Hematopoietic multipotent progenitor cell treated with erythropoietin and hydrocortisone succinate and interleukin-3 and kit ligand, for 17 days (in vitro differentiated cells): ENCODE measurements at places on chromosomes 11 and 22.
A peak's percentile ranks its signal among the peaks of the same experiment; 100 is the strongest.

DNA sequence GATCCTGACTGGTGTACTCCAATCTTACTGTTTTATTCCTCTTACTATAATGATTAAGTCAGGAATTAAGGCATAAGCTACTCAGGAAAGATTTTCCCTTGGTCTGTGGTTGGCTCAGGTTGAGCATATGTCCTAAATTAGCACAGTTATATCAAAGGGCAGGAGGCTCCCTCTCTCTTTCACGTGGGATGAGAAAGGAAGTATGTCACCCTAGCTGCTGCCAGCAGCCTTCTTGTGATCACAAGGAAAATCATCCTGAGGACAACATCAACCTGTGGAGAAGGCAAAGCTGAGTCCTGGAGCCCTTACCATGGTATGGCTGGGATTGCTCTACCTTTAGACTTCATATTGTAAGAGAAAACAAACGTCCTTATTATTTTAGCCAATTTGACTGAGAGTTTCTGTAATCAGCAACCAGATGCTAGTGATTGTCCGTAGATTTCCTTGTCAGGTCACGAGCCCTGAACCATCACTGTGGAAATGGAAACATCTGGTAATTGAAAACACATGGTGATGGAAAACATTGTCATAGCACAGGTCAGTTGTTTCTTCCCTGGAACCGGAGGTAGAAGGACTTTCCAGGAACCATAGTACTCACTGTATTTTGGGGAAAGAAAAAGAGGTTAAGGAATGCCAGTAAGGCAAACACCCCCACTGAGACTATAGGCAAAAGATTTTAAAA lies 40.6 kb upstream of the DEUP1 start:
- no peak for DNase-seq

GRCh38 chr11:133164986-133165385 lies 367.3 kb downstream of the OPCML start:
- DNase-seq = no peak

- no peak for DNase-seq
These were observed 164.4 kb upstream of the DDI1 start for GRCh38 chr11:103871923-103872551.

DNA sequence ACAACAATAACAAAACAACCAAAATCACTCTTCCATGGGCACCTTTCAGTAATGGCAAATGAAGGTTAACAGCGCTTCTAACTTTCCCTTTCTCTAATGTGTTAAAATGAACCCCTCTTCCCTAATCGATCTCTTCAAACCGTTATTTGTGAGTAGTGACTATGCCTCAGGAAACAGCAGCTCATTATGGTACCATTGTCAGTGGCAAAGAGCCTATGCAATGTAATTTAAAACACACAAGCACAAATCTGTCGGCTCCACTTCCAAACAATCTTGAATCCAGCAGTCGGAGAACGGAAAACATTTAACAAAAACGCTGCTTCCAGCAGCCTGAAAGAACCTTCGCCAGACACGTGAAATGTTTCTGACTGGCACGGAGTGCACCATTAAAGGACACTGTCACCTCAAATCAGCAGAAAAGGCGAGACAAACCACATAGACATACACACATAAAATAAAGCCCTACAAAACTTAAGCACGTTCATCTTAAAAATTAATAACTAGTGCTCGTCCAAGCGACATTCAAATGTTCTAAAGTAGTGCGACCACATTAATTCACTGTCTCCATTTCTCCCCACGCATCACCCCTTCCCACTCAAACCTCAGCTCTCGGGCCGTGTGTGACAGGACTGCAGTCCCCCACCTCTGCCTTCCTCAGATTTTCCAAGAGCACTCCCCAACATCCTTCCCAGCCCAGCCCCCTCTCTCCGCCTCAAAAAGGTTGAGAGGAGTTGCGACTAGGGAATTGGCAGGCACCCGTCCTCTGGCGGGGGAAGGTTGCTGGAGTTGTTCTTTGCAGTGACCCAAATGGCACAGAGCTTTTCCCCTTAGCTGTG lies 748 bp downstream of the RAB30 start:
- DNase-seq = peak; percentile 19

DNA sequence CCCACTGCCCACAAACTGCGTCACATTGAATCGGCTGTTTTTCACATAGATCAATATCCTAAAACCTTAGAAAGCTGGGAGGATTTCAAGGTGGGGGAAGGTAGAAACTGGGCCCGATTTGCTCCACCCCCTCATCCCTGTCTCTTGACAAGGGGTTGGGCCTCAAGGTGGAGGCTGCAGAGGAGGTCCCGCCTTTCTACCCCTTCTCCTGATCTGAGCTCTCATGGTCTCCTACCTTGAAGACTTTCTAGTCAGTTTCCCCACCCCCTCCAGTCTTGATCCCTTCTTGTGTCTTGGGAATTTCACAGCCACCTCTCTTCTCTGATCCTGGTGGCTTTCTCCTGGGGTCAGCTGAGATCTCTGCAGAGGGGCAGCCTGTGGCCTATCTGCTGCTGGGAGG lies 4.5 kb upstream of the STARD10 start:
- no peak for DNase-seq

GRCh38 chr11:84398017-84398626 lies 1112.0 kb upstream of the CCDC90B start:
- no peak for DNase-seq

DNA sequence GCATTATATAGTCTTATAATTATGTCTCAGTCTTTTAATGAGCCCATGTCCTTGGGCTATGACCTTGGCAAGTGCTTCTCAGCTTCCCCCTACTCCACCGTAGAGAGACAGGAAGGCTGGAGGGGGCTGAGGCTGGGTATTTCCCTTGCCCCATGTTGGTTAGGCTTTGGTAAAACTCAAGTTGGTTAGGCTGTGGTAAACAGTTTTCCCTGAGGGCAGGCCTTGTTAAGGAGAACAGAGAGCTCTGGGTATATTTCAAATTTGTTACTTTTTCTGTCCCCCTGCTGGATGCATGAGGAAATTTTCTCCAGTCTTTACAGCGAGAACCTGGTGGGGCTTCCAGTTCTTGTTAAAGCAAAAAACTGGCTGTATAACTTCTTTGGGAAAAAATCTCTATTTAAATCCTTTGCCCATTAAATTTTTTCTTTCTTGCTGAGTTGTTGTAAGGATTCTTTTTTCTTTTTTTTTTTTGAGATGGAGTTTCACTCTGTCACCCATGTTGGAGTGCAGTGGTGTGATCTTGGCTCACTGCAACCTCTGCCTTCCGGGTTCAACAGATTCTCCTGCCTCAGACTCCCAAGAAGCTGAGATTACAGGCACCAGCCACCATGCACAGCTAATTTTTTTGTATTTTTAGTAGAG lies 12.2 kb upstream of the DCHS1 start:
- peak; percentile 61 for DNase-seq

DNA sequence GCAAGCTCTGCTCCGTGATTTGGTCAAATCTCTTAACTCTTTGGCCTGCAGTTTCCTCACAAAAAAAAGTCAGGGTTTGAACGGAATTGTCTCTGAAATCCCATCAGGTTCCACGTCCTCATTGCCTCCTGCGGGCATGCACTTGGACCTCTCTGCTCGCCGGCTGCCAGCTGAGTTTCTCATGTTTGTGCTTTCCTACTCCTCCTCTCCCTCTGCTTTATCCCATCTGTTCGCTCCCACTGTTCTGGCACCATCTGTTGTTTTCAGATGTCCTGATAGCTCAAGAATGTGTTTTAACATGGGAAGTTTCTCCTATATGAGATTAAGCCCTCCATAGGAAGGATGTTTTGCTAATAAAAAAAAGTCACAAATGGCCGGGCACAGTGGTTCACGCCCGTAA lies 49.4 kb upstream of the ARHGAP42 start:
- no peak for DNase-seq

DNA sequence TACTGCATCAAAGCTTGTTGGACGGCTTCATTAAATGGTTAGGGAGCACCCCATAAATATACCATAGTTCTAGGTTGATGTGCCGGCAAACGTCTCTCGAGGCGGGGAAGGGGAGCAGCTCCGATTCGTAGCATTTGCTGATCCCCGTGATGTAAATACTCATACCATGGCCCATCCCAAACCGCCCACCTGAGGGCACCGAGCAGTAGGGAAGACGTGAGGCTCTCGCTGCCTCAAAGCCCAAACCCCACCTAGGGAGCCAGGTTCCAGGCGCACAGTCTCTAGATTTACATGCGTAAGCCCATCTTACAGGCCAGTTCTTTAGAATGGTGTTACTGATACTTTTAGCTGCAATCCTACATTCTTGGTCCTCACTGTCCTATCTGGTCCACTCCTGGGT lies 124.0 kb downstream of the FEZ1 start:
- no peak for DNase-seq

DNA sequence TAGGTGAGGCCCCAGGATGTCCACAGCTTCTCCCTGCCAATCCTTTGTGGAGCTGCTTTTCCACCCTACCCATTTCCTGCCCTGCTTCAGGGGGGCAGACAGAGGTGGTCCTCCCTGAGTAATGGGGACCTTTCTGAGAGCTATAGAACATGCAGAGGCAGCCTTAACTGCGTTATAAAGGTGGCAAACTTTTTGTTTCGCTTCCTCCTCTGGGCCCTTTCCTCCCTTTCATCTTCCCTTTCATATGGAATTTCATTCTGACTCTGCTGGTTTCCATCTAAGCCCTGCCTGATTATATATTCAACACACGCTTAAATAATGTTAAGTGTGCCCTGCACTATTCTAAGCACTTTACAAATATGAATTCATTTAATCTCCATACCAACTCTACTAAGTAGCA lies 169.3 kb upstream of the E2F8 start:
- DNase-seq = no peak

GRCh38 chr11:35011389-35011788 lies 95.0 kb downstream of the PDHX start:
- DNase-seq = no peak
